AG20443 (cell line): ENCODE measurements at places on chromosomes 6 and 20.

DNA sequence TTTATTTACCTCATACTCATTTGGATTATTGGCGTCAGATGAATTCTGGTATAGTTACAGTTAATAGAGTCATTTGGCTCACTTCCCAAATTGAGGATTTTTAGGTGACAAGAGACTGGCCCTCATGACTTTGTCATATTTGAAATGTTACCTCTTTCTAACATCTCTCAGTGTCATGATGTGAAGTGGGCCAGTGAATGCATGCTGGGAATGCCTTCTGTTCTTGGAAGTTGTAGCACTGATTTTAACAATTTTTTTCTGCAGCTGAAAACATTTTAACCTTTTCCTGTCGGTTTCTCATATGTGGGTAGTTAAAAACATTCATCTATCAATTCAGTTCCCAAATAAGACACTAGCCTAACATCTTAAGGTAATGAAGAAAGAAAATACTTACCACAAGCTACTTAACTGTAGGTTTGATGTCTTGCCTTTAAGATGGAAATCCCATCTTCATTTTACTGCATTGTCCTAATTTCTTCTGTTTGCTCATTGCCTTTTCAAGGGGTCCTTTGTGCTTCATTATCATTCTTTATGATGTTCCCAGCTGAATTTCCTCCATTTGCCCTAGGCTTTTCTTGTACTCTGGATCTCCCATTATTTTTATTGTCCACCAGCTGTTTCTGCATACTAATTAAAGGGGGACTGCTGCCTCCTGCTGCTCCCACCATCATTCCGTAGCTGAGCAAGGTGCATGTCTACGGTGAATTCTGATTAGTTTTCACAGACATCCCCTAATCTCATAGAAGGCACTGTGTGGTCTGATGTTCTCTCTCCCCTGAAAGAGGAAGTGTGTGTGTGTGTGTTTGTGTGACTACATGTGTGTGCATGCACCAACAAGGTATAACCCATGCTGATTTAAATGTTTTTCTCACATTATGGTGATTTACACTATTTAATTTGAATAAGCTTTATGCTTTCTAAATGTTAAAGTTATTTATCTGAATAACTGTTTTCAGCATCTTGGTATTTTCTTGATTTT is 109.5 kb downstream of the B3GAT2 start:
- no peak for DNase-seq

GRCh38 chr20:57089699-57090144 is 176.7 kb downstream of the BMP7 start:
- peak; percentile 87 for DNase-seq

GRCh38 chr6:152673236-152673635 is 24.5 kb upstream of the MYCT1 start:
- no peak for DNase-seq

- no peak for DNase-seq
These were observed 70.5 kb upstream of the THEMIS start for GRCh38 chr6:127971386-127971785.

GRCh38 chr6:155257796-155258195 is 6.0 kb upstream of the CLDN20 start:
- no peak for DNase-seq

GRCh38 chr6:45613656-45614055 is 235.9 kb upstream of the SUPT3H start:
- peak; percentile 68 for DNase-seq

GRCh38 chr6:5670811-5671561 is 335.7 kb downstream of the NRN1 start:
- DNase-seq: no peak

- DNase-seq: peak; percentile 91
These were observed 5.4 kb downstream of the CCND3 start for GRCh38 chr6:41936073-41936837.

DNA sequence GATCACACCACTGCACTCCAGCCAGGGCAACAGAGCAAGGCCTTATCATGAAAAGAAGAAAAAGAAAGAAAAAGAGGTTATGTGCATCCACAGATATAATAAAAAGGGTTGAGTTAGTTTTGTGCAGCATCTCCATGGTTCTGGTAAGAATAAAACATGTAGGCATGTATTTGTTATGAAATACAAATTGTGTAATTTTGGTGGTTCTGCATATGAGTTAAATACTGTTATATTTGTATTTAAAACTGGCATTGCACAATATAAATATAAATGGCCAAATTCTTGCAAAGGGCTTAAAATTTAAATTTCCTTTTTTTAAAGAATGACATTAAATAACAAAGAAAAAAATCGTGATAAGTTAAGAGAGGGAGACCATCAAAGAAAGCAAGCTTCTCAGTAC is 159.1 kb upstream of the PREP start:
- no peak for DNase-seq

GRCh38 chr20:57667924-57668782 is 41.7 kb downstream of the PMEPA1 start:
- DNase-seq: no peak

- DNase-seq: no peak
These were observed 28.7 kb downstream of the RALGAPA2 start for GRCh38 chr20:20683481-20684321.

GRCh38 chr6:162957062-162957461 is 229.3 kb downstream of the PACRG start:
- DNase-seq: no peak

DNA sequence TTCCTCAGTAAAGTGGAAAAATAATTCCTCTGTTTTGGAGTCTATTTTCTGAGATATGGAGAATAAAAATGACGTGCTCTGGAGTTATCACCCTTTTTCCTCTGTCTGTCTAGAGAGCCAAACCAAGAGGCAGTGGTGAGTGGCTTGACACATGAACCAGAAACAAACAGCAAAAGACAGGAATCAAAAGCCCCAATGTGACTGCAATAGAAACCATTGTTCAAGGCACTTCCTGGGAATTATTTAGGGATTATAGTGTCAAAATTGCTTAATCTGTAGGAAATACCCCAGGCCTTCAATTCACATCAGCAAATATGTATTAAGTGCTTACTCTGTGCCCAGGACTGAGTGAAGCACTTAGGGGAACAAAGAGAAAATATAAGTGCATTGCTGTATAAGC is 560.4 kb upstream of the JAG1 start:
- DNase-seq: no peak

- no peak for DNase-seq
These were observed 15.7 kb downstream of the BRD2 start for GRCh38 chr6:32983964-32984621.

DNA sequence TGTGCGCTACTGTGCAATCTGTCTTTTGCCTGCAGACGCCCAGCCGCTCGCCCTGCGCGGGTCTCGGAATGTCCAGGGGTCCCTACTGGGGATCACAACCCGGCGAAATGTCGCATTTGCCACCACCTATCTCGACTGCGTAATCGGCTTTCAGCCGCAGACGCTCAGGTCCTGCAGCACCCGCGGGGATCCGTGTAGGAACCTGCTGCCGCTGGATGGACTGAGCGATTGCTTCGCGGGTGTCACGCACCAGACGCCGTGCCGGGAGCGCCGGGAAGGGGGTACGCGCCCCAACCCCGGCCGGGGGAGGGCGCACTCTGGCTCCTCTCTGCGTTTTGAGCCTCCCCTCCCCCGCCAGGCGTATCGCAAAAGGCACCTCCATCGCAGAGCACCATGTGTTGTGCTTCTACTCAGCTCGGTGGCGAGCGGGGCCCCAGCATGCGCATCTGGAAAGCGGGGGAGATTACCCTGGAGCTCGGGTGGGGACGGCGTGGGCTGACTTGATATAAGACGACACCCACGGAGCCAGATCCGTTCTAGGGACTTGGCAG is 747 bp upstream of the PTPRA start:
- peak; percentile 56 for DNase-seq

- no peak for DNase-seq
These were observed 1.9 kb downstream of the PNRC1 start for GRCh38 chr6:89082486-89082891.

GRCh38 chr20:16777126-16777525 is 29.0 kb downstream of the OTOR start:
- no peak for DNase-seq

DNA sequence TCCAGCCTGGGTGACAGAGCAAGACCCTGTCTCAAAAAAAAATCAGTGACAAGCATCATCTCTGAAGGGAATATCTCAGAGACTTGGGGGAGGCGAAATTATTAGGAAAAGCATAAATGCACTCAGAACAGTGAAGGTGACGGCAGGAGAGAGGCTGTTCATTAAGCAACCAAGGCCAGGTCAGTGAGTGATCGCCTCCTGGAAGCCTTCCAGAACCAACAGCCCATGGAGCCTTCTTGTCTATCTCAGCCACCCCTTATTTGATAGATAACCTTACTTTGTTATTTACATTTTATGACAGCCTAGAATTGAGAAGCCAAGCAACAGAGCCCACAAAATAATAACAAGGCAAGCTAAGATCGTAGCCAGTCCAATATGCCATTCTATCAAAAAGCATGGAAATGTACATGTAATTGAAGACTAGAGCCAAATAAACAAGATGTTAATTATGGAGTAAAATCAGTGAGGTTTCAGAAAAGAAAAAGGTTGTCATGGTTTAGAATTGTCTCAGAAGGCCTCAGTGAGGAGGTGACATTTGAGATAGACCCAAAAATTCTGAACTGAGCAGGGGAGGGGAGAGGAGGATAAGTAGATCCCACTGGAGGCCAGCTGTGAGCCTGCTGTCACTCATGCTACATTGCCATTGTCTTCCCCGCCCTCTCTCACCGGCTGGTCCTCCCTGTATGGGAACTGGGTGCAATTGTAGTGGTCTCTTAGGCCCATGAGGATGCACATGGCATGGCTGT is 17.8 kb downstream of the BNIP5 start:
- no peak for DNase-seq

DNA sequence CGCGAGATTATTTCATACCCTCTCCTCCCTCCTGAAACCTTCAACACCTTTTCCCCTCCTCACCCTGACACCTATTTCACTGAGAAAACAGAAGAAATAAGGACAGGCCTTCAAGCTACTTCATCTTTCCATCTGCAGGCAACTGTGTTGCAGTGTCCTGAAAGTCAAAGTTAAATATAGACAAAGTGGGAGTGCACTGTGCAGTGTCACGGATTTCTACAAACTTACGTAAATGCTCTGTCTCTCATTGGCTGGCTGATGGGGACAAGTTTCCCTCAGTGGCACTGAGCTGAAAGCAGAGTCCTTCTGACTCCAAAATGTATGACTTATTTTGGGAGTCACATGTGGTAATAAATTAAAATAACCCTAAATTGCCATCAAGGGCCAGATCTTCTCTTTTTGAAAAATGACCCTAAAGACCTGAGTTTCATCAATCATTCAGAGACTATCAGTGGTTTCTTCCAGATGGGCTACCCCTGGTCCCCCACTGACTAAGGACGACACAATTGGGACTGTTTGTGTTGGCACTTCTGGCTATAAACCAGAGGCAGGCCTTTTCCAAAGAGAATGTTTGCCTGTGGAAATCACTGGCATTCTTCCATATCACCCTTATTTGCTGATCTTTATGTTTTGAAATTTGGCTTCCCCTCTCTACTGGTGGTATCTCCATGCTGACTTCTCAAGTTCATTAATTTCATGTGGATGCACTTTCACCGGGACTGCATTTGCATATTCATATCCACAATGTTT is 21.6 kb downstream of the ALDH8A1 start:
- DNase-seq: no peak

- peak; percentile 66 for DNase-seq
These were observed 37.6 kb upstream of the HINT3 start for GRCh38 chr6:125918681-125919566.

- DNase-seq: no peak
These were observed 80.8 kb downstream of the PHACTR2 start for GRCh38 chr6:143758551-143758950.

DNA sequence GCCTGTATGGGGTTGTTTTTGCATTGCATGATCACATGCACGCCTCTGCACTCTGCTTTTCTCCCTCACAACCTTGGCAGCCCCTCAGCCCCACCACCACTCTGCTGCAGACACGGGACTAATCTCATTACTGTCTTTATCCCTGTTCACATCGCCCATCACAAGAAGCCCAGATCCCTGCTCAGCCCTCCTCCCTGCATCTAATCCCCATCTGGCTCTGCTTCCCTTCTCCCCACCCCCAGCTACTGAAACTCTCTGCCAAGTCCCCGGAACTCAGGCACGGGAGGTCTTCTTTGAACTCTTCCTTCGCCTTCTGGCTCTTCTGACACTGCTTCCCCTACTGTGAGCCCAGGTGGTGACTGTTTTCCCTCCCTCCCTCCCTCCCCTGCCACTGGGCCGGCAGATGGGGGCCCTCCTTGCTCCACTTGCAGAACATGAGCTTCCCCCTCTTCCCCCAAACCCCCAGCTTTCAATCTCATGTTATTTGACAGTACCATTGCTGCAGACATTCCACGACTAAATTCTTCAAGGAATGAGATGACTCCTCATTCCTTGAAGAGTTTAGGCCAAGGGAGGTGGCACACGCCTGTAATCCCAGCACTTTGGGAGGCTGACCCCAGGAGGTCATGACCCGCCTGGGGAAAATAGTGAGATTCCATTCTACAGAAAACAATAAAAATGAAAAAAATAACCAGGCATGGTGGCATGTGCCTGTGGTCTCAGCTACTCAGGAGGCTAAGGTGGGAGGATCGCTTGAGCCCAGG is 21.9 kb upstream of the TULP1 start:
- no peak for DNase-seq
